Uterus (tissue), 4 donors: ENCODE measurements at places on chromosomes 4 and X. TPM values are rescaled to one million over a fixed set of nuclear protein-coding genes. Genes with fewer than 3 reads are reported as not detected.

DNA sequence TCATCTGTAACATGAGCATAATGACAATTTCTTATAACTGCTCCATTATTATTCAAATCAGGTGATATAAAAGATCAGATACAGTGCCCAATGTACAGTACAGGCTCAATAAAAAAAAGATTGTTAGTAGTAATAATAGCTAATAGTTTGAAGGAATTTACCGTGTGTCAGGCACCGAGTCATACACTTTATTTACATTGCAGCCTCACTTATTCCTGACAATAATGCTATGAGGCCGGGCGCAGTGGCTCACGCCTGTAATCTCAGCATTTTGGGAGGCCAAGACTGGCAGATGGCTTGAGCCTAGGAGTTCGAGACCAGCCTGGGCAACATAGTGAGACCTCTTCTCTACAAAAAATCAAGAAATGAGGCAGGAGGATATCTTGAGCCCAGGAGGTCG lies 10.1 kb upstream of the MAP7D3 start:
- DNase-seq = no peak
- H3K4me3 ChIP-seq = no peak overlapping the region
- H3K27ac ChIP-seq = peak overlapping the region; percentile 12
- H3K27me3 ChIP-seq = no peaks in the 10 kb centered on the region
- no peaks in the 10 kb centered on the region for H3K36me3 ChIP-seq

NOX1 gene
- not detected for total RNA-seq

DNA sequence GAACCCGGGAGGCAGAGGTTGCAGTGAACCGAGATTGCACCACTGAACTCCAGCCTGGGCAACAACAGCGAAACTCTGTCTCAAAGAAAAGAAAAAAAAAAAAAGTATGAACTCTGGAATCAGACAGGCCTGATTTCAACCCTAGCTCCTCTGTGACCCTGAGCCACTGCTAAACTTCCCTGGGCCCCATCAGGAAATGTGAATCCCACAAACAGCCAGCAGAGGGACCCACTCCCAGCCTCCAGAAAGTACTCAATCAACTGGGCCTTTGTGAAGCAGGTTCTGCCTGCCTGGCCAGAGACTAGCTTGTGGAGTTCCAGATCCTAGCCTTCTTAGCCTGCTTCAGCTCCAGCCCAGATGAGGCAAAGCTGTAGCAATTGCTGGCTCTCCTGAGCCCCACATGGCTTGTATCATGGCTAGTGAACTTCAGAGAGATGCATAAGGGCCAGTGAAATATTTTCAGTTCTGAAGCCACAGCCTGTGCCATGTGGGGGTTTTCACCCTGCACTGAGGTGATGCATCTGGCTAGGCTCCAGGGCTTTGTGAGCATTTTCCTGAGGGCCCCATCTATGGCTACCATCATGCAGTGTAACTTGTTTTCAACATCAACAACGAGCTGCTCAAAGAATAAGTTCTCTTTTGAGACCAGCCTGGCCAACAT lies 7.2 kb upstream of the IDS start:
- no peaks in the 10 kb centered on the region for H3K36me3 ChIP-seq
- H3K27me3 ChIP-seq = no peaks in the 10 kb centered on the region

XG gene
- total RNA-seq = not detected

- no peaks in the 10 kb centered on the region for H3K4me1 ChIP-seq
- no peaks in the 10 kb centered on the region for H3K27me3 ChIP-seq
- H3K36me3 ChIP-seq = no peaks in the 10 kb centered on the region
Measured at GRCh38 chr4:169854090-169854489, 96.3 kb upstream of the HPF1 start.

DNA sequence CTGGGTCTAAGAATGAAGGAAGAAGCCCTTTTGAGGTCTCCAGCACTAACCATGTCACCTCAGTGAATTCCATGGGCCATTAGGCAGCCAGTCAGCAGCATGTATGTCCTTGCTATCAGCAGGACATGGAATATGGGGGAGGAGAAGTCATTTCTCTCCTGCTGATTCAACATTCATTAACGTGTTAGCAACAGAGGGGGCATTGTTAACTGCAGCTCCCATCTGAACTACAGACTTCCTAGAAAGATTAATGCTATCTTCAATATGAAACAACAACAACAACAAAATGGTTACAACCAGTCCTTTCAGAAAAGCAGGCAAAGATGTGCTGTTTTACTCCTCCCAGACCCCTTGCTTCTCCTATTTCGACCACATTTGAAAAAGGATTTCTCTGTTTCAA lies 120.4 kb upstream of the SLC34A2 start:
- H3K4me1 ChIP-seq = no peaks in the 10 kb centered on the region
- H3K36me3 ChIP-seq = no peaks in the 10 kb centered on the region
- H3K27ac ChIP-seq = no peak overlapping the region
- no peak overlapping the region for H3K4me3 ChIP-seq
- no peak for DNase-seq

DNA sequence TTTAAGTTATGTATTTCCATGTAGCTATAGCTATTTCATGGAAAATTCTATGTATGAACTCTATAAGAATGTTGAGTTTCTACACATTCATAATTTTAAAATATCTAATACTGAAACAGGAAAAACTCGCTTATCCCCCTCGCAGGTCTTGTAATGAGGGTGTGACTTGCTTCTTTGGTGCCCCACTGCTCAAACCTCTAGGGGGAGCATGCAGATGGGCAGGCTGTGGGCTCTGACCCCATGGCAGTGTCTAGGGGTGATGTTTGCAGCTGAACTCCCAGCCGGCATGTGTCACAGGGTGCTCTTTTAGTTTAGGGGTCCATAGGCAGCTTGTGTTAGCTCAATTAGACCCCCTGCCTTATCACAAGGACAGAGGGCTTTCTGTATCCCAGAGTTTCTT lies 1825.7 kb upstream of the ADGRL3 start:
- H3K27me3 ChIP-seq = no peaks in the 10 kb centered on the region
- no peaks in the 10 kb centered on the region for H3K36me3 ChIP-seq
- no peaks in the 10 kb centered on the region for H3K4me1 ChIP-seq
- H3K4me3 ChIP-seq = no peak overlapping the region
- H3K27ac ChIP-seq = no peak overlapping the region
- no peak for DNase-seq

SEC24D gene
- 26.1 TPM for total RNA-seq

GPR78 gene
- total RNA-seq = not detected

DNA sequence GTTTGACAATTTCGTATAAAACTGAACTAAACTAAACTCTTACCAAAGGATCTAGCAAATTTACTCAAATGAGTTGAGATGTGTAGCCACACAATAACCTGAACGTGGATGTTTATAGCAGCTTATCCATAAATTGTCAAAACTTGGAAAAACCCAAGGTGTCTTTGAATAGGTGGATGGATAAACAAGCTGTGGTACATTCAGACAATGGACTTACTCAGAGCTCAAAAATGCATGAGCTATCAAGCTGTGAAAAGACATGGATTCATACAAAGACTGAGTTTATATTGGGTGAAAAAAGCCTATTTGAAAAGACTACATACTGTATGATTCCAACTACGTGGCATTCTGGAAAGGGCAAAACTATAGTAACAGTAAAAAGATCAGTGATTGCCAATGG lies 69.5 kb downstream of the LARP1B start:
- no peaks in the 10 kb centered on the region for H3K4me1 ChIP-seq
- no peaks in the 10 kb centered on the region for H3K27me3 ChIP-seq
- no peak for DNase-seq
- no peaks in the 10 kb centered on the region for H3K36me3 ChIP-seq

GRCh38 chr4:8294775-8295174 lies 25.2 kb downstream of the HTRA3 start:
- no peak overlapping the region for H3K27ac ChIP-seq
- no peak for DNase-seq
- no peak overlapping the region for H3K4me3 ChIP-seq
- no peaks in the 10 kb centered on the region for H3K4me1 ChIP-seq

GRCh38 chrX:38805432-38806389 lies 4.5 kb downstream of the MID1IP1 start:
- no peaks in the 10 kb centered on the region for H3K27me3 ChIP-seq
- no peaks in the 10 kb centered on the region for H3K4me1 ChIP-seq
- H3K4me3 ChIP-seq = peak overlapping the region; percentile 58
- H3K27ac ChIP-seq = peak overlapping the region; percentile 87
- DNase-seq = peak; percentile 69

- DNase-seq = no peak
- H3K27me3 ChIP-seq = no peaks in the 10 kb centered on the region
- no peak overlapping the region for H3K4me3 ChIP-seq
- no peaks in the 10 kb centered on the region for H3K36me3 ChIP-seq
- H3K27ac ChIP-seq = no peak overlapping the region
Measured at GRCh38 chrX:43978226-43978625, 5.0 kb upstream of the NDP start.

DNA sequence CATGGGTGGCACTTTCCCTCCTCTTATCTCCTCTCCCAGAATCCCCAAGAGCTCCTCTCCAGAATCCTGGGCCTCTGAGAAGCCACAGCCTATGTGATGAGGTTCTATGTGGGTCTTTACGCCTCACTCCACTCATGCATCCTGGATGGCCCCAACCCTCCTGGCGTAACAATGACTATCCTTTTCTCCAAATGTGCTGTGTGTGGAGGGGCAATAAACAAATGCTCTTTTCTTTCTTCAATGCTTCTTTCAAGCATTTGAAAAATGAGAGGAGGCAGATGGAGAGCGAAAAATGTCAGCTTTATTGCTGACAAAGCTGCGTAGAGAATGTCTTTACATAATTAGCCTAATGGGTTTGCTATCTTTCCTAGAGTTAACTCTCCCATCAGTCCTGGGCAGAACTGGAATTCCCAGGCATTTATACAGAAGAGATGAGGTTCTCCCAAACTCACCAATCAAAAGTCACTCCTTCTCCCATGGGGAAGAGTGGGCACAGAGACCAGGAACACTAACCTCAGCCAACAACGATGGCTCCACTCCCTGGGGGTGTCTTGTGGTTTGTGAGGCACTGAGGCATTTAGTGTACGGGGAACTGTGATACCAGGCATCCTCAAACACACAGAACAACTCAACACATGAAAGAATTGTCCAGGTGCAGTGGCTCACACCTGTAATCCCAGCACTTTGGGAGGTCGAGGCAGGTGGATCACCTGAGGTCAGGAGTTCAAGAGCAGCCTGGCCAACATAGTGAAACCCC lies 118.9 kb upstream of the SLC34A2 start:
- H3K36me3 ChIP-seq = no peaks in the 10 kb centered on the region
- DNase-seq = no peak
- no peak overlapping the region for H3K4me3 ChIP-seq
- no peaks in the 10 kb centered on the region for H3K27me3 ChIP-seq
- H3K27ac ChIP-seq = no peak overlapping the region
- no peaks in the 10 kb centered on the region for H3K4me1 ChIP-seq

ENAM gene
- not detected for total RNA-seq

DNA sequence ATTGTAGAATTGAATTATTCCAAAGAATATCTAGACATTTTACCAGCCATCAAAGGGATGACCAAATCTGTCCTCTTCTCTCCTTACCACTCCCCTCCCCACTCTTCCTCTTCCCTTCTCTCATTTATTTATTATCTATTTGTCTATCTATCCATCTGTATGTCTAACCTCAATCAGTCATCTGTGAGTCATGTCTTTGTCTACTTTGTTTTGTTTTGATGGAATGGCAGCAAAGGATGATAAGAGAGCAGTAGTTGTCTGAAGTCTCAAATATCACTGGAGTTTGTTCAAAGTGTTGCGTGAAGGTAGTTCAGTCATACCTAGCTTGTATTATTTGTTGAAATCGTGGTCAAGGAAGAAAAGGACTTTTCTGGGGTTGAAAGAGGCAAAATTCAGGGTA lies 34.7 kb upstream of the PGRMC2 start:
- no peak overlapping the region for H3K4me3 ChIP-seq
- no peak for DNase-seq
- no peaks in the 10 kb centered on the region for H3K4me1 ChIP-seq
- no peaks in the 10 kb centered on the region for H3K27me3 ChIP-seq
- H3K27ac ChIP-seq = no peak overlapping the region
- no peaks in the 10 kb centered on the region for H3K36me3 ChIP-seq

DNA sequence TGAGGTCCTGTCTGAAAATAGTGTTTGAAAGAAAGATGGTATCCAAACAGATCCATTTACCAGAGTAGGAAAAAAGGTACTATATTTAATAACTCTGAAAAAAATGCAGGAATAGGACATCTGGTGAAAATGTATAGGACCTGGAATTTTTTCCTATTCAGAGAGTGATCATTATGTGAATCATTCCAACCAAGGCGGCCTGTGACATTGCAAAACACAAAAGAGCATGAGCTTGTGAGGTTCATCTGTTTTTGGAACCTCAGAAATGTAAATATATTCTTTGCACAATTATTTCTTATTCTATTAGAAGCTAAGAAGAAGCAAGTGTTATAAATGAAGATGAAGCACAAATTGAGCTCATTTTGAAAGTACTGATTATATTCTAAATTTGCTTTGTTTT lies 2.0 kb downstream of the C4orf51 start:
- H3K4me1 ChIP-seq = no peaks in the 10 kb centered on the region
- H3K27me3 ChIP-seq = no peaks in the 10 kb centered on the region
- H3K27ac ChIP-seq = no peak overlapping the region
- H3K36me3 ChIP-seq = no peaks in the 10 kb centered on the region
- DNase-seq = no peak
- H3K4me3 ChIP-seq = no peak overlapping the region

SSX1 gene
- total RNA-seq = not detected

GRCh38 chrX:51361251-51361650 lies 28.6 kb downstream of the NUDT10 start:
- H3K36me3 ChIP-seq = no peaks in the 10 kb centered on the region
- H3K27ac ChIP-seq = no peak overlapping the region
- no peak for DNase-seq
- no peaks in the 10 kb centered on the region for H3K27me3 ChIP-seq
- no peak overlapping the region for H3K4me3 ChIP-seq

DNA sequence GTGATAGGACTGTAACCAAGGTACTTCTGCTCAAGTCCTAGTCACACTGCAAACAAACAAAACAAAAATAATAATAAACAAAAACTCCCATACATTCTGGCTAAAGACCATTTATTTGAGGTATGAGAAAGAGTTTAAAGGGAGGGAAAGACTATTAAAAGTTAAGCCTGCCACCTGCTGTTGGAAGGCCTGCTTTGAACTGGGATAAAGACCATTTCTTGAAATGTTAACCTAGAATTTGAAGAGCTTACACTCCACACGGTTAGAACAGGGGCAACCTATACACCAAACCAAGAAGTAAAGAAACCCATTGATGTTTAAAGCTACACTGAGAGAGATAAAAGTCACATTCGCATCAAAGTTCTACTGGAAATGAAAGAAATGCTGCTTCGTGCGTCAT lies 548.7 kb upstream of the DIPK2B start:
- peaks cover 3% of the 10 kb centered on the region for H3K36me3 ChIP-seq
- no peak for DNase-seq
- peak overlapping the region; percentile 13 for H3K27ac ChIP-seq
- no peaks in the 10 kb centered on the region for H3K4me1 ChIP-seq
- H3K4me3 ChIP-seq = no peak overlapping the region

- H3K4me1 ChIP-seq = no peaks in the 10 kb centered on the region
- no peak for DNase-seq
- no peak overlapping the region for H3K4me3 ChIP-seq
- no peaks in the 10 kb centered on the region for H3K36me3 ChIP-seq
- no peaks in the 10 kb centered on the region for H3K27me3 ChIP-seq
Measured at GRCh38 chrX:10244915-10245622, 88.3 kb downstream of the CLCN4 start.

- no peak overlapping the region for H3K4me3 ChIP-seq
- no peak overlapping the region for H3K27ac ChIP-seq
- H3K36me3 ChIP-seq = no peaks in the 10 kb centered on the region
- H3K4me1 ChIP-seq = no peaks in the 10 kb centered on the region
- no peaks in the 10 kb centered on the region for H3K27me3 ChIP-seq
Measured at GRCh38 chr4:15294832-15295231, 133.0 kb upstream of the C1QTNF7 start.

GRCh38 chr4:56844802-56845580 lies 23.5 kb upstream of the SPINK2 start:
- no peak overlapping the region for H3K4me3 ChIP-seq
- H3K36me3 ChIP-seq = no peaks in the 10 kb centered on the region
- H3K4me1 ChIP-seq = no peaks in the 10 kb centered on the region
- DNase-seq = no peak
